ENCODE measurements at places on chromosomes 2 and 18.
A peak's percentile ranks its signal among the peaks of the same experiment; 100 is the strongest.

- peak; percentile 24 for DNase-seq
These were observed 40.7 kb upstream of the NEMP2 start for GRCh38 chr2:190575263-190575662.

GRCh38 chr2:96146881-96147592 is 1.8 kb upstream of the DUSP2 start:
- no peak for DNase-seq

GRCh38 chr2:113084249-113085000 is 16.7 kb downstream of the IL1F10 start:
- peak; percentile 40 for DNase-seq

DNA sequence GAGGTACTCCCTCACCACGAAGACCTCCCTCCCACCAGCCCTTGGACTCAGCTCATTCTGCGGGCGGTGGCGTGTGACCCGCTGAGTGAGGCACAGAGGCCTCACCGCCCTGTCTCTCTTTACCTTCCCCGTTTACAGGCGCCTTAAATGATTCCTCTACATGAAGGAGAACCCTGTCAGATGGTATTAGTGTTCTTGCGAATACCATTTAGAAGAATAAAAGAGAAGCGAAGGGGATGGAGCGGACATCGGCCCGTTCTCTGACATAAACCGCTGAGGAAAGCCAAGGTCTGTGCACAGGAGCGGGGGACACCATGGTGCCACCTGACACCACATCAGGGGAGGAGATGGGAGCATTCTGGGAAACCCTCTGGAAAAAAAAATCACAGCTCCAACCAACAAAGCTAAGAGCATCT is 179.8 kb downstream of the HDAC4 start:
- no peak for DNase-seq

GRCh38 chr2:27640722-27641245 is 11.9 kb downstream of the GPN1 start:
- no peak for DNase-seq

- peak; percentile 54 for DNase-seq
These were observed 97.6 kb downstream of the UXS1 start for GRCh38 chr2:106096299-106097037.

GRCh38 chr2:45024600-45025291 is 15.5 kb upstream of the SIX2 start:
- DNase-seq: no peak

DNA sequence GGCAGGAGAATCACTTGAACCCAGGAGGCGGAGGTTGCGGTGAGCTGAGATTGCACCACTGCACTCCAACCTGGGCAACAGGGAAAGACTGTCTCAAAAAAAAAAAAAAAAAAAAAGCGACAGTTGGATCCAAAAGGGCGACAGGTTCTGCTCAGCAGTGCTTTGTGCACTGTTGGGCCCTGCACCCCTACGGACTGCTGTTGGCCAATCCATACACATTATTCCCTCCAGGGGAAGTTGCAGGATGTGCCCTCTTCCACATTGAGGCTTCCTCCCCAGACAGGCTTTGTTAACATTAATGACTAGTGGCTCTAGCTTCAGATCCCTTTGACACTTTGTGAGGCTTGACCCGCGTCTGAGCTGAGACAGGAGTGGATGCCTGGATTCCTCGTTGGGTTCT is 9.4 kb downstream of the NT5DC4 start:
- DNase-seq: no peak

DNA sequence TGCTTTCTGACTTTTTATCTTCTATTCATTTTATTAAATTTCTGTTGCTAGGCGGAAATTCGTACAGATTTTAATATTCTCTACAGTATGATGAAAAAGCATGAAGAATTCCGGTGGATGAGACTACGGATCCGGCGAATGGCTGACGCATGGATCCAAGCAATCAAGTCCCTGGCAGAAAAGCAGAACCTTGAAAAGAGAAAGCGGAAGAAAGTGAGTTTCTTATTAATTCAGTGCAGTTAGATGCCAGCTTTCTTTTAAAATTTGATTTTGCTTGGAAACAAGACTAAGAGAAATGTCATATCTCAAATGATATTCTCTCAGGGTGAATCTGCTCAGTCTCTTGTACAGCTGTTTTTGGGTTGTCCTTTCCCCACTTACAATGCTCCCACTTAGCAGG is 84.3 kb downstream of the MGAT5 start:
- no peak for DNase-seq

DNA sequence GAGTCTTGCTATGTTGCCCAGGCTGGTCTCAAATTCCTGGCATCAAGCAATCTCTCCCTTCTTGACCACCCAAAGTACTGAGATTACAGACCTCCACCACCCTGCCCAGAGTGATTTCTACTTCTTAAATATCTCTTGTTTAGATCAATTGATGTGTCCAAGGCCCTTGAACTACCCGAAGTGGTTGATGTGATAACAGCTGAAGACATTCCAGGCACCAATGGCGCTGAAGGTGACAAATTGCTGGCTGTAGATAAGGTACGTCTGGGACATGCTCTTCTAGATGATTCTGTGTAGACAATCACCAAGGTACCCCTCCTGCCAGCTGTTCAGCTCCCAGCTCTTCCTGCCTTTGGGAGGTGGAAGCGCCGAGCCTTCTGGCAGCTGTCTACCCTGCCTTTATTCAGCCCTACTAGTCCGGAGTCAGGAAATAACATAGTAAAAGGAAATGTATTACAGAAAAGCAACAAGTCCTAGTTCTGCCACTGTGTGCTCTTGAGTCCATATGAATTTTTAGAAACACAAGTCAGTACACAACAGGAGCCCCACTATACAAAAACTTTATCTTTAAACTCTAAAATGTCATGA is 61.3 kb upstream of the BZW1 start:
- DNase-seq: no peak

DNA sequence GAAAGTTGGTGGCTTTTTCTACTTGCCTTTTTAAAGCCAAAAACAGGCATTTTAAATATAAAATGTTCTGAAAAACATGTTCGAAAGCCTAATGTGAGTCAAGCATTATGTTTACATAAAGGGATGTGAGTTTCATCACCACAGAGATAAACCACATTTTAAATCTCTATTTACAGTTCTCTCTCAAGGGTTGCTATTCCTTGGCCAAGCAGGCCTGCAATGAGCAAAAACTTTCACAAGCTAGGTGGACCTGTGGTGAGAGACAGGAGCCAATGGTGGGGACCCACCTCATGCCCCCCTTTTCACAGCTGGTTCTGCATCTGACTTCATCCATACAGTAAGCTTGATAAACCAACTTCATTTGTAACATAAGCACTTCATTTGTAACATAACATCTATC is 65.1 kb downstream of the CUL3 start:
- peak; percentile 62 for DNase-seq

DNA sequence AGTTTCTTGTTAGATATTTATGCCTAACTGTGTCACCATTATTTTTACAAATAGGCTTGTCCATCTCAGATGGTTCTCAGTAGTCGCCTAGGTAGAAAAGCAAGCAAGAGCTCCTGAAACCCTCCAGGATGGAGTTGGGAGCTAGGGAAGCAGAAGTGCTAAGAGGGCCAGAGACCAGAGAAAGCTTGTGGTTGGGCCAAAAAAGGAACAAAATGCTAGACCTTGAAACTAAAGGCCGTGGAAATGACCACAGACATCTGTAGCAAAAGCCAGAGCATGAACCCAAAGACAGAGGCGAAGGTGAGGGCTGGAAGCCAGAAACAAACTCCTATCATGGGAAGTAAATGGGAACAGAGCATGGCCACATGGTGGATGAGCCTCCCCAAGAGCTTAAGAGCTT is 29.9 kb upstream of the RMDN2 start:
- DNase-seq: no peak

DNA sequence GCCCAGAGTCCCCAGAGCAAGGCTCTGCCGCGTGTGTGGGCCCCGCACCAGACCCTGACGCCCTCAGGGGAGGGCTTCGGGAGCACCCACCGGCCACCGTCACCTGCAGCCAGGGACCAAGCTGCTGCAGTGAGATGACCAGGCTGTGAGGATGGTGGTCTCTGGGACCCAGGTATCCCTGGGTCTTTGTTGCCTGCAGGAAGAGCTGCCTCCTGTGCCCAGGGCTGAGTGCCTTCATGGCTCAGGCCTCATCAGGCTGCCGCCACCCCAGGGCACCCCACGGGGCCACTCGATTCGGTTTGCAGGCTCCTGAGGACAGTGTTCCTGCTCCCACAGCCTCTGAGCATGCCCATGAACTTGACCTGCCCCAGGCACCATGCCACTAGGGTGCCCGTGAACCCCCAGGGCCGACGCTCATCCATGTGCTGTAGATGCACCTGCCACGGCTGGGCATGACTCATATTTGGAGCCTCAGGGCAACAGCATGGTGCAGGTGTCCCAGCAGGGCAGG is 109.8 kb downstream of the FAM210A start:
- no peak for DNase-seq

- peak; percentile 60 for DNase-seq
These were observed 21.9 kb upstream of the MTERF4 start for GRCh38 chr2:241123816-241124536.

DNA sequence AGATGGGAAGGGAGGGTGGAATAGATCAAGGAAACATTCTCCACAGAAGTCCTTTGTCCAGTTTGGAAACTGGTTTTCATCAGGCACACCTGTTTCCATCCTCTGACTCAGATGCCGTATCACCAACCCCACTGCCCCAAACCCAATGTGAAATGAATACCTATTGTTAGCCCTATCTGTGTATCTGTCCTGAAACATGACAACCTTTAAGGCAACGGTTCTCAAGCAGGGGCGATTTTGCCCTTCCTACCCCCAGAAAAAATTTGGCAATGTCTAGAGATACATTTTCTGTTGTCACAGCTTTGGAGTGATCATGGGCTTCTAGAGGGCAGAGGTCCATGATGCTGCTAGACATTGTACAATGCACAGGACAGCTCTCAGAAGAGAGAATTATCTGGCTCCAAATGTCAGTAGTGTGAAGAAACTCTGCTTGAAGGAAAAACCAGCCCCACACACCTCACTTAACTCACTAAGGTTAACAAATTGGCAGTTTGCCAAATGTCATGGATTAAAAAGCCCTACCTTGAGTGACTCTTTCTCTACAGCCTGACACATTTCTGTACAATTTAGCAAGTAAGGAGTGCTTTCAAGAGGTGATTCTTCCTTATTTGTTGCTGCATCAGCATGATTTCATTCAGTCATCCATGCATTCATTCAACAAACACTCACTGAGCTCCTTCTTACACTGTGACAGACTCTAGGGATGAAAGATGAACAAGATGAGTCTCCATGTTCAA is 3.4 kb downstream of the SCTR start:
- DNase-seq: no peak

- DNase-seq: no peak
These were observed 150.9 kb downstream of the RTP5 start for GRCh38 chr2:242020196-242021004.

GRCh38 chr2:168700615-168701245 is 101.7 kb upstream of the NOSTRIN start:
- no peak for DNase-seq

GRCh38 chr2:140383781-140384180 is 1603.6 kb upstream of the NXPH2 start:
- DNase-seq: no peak

GRCh38 chr18:8051453-8051852 is 484.3 kb downstream of the PTPRM start:
- DNase-seq: no peak

All from CD4-positive, alpha-beta T cell treated with Interleukin-4 for 4 hours (primary cell).